ENCODE measurements at places on chromosomes 16 and 17.

DNA sequence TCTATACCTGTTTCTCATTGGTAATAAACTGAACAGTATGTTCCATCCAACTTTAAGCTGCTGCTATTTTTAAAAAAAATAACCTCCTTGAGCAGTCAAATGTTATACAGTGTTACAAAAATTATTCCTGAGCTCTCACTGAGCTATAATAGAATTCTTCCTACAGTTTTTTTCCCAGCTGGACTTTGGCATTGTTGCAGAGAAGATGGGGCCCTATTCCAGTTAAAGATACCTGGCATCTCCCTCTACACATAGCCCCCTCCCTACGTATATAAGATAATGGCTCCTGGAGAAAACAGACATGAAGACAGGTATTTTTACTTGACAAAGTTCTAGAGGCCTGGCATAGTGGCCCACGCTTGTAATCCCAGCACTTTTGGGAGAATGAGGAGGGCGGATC lies 1.6 kb upstream of the COX6A2 start:
- DNase-seq: no peak

DNA sequence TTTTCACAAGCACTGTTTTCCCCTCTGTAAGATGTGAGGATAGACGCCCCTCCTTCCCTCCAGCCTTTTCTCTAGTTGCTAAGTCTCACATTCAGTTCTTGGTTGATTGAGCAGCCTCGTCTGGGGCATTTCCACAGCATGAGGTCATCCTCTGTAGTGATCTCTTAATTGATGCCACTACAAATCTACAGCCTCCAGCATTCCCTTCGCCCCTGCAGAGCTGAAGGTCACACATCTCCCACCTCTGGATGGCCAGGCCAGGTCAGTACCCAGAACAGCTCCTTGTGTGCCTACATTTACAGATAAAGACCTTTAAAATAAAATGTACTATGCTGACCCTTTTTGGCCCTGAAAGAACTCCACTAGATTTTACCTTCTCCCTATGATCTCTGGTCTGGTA lies 32.5 kb upstream of the CDH11 start:
- no peak for DNase-seq

DNA sequence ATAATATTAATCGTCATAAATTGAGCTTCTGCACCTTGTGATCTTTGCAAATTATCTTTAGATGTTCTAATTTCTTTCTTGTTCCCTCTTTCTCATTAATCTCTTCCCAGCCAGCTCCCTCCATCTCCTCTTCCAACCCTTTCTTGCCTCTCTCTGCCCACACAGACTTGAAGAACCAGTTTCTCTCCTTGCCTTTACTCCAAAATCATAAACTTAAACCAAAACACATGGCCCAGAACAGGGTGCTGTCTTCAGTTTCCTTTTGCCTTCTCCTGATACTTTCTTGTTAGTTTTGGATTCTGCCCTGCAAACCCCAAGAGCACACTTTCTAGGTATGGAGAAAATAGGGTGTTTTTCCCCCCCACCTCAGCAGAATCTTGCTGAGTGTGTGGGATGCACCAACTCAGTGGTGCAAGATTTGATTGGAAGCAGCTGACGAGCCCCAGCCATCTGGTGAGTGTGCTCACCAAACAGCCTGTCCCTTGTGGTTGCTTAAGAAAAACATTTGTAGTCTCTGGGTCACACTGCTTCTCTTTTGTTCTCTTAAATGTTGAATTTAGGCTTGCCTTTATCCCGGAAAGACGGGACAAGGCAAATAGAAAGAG lies 175.8 kb upstream of the MAF start:
- no peak for DNase-seq

DNA sequence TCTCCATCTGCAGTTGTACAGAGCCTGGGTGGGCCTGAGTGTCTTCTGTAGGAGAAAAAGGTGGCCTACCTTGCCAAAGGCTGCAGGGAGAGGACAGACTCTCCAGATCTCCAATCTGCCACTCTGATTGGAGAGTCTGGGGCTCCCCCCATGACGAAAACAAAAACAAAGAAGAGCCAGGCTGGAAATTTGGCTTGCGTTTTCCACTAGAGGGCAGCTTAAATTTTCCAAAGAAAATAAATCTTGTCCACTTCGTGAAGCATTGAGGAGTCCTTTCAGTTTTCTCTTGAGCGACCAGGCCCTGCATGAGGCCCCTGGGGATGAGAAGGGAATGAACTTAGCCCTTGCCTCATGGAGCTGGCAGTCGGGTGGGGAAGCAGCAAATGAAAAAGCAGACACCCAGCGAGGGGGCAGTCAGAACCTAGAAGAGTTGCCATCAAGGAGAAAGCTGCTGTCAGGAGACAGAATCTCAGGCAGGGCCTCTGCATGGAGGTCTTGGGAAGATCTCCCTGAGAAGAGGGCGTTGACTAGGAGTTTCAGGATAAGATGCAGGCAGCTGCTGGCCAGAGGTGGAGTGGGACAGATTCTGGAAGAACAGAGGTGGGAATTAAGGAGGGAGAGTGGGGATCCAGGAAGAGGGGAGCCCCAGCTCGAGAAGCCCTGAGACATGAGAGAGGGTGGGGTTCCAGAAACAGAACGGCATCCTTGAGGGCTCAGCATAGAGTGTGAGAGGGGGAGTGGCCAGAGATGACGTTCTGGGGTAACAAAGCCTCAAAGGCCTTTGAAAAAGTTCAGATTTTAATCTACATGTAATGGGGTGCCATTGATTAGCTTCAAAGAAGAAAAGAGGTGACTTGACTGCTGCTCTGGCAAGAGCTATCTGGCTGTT lies 8.4 kb upstream of the SHCBP1 start:
- DNase-seq: no peak

GRCh38 chr17:47095268-47095667 lies 93.8 kb downstream of the CDC27 start:
- no peak for DNase-seq

- no peak for DNase-seq
Observed at GRCh38 chr17:33389504-33390135, 96.5 kb upstream of the ASIC2 start.

- DNase-seq: no peak
Observed at GRCh38 chr17:63316100-63316499, 130.0 kb downstream of the CYB561 start.

GRCh38 chr17:68514831-68515635 lies 2.8 kb downstream of the PRKAR1A start:
- DNase-seq: no peak

DNA sequence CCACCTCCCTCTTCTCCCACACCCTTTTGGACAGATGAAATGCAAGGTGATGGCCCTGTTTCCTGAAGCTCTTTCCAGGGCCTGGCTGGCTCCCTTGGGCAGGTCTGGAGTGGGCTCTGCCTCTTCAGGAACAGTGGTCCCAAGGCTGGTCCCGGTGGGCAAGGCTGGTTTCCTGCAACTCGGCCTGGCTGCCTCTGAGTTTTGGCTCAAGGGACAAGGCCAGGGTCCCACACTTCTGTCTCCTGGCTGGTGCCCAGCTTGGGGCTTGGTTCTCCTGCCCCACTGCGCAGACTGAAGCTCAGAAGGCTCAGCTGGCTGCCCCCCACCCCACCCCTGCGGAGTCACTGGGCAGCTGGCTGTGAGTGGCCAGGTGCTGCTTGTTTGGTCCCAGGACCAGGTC lies 3.8 kb upstream of the ACTG1 start:
- DNase-seq: no peak

DNA sequence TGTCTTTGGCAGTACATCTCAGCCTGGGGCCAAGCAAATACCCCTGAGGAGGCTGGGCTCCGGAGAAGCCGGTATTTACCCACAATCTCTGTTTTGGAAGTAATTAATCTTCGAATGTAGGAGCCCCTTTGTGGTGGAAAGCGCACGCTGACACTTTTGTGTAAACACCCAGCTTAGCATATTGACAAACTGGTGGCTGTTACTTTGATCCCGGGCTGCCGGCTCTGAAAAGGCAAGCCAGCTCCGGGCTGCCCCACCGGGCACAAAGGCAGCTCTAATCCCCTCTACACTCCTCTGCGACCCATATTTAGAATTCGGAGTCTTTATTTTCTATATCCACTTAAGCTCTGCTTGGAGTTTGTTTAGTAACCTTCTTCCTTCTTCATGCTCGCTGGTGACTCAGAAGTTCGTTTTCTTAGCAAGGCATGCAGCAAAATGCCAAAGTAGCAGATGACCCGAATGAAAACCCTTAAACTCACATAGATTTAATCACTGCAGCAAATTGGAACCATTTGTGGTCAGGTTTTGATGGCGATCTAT lies 144.0 kb upstream of the IRX3 start:
- no peak for DNase-seq

DNA sequence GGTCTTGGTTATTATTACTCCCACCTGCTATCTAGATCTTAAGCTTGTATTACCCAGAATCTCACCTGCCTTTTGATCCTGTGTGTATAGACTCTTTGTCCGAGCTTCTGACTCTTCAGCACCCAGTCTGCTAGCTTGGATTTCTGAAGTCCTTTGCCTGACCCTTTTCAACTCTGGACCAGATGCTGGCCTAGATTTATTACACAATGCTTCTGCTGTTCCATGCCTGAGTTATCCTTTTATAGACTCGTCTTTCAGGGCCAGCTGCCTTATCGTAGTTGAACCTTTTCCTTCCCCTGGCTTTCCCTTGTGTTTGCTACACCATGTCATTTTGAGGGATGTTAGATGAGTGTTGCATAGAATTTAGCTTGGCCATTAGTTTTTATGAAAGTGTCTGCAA lies 32.6 kb downstream of the RHOT1 start:
- DNase-seq: no peak

- DNase-seq: peak; percentile 24
Observed at GRCh38 chr17:81322271-81323082, 27.4 kb upstream of the SLC38A10 start.

- DNase-seq: no peak
Observed at GRCh38 chr17:864315-864714, 82.2 kb downstream of the MRM3 start.

- no peak for DNase-seq
Observed at GRCh38 chr16:8892101-8892575, 10.0 kb downstream of the LITAFD start.

DNA sequence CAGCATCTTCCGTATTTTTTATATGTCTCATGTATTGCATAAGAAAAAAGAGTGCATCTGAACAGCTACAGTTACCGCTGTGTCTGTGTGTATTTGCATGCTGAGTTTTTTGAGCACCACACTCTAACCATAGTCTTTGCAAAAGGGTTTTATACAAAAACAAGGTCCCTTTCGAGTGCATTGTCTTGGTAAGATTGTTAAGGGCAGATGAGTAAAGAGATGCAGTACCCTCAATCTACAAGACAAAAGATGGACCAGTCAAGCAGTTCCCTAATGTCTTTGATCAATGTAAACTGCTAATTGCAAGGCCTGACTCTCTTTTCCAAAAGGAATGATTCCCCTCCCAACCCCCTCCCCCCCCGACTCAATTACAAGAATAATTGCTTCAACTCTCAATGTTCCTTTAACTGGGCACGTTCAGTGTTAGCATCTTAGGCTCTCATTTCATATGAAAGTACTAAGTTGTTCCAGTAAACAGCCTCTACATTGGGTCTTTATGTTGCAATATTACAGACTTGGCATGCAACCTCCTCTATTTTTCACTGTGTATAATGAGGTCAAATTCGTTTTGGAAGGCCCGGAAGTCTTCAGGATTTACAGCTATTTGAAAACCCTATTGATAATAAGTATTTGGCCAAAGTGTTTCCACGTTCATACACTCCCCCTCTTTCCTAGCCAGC lies 471.4 kb upstream of the RBFOX1 start:
- no peak for DNase-seq

DNA sequence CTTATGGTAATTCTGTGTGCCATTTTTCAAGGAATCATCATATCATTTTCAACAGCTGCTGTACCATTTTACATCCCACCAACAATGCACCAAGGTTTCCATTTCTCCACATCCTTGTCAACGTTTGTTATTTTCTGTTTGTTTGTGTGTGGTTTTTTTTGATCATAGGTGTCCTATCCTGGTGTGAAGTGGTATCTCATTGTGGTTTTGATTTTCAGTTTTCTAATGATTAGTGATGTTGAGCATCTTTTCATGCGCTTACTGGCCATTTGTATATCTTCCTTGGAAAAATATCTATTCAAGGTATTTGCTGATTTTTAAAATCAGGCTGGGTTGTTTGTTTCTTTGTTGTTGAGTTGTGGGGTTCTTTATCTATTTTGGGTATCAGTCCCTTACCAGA lies 15.0 kb downstream of the CHD9 start:
- no peak for DNase-seq

- no peak for DNase-seq
Observed at GRCh38 chr16:87677830-87678229, 75.5 kb downstream of the JPH3 start.

- no peak for DNase-seq
Observed at GRCh38 chr17:6470751-6471521, 26.7 kb downstream of the PIMREG start.
